ENCODE measurements at places on chromosomes 4 and X.
A peak's percentile ranks its signal among the peaks of the same experiment; 100 is the strongest.

DNA sequence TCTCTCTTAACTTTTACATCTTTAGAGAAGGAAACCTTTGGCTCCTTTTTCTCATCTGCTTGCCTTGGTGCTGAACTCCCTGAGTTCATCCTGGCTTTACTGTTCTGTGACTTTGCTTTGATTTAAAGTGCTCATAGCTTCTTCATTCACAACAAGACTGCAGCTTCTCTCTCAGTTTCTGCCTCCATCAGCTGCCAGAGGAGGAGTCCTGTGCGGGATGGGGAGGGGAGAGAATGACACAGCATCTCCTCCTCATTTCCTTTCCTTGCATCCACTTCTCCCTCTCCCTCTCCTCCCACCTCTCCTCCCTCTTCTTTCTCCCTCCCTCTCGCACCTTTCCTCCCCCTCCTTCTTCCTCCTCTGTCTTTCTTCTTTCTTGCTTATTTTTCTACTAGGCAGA lies 42.0 kb downstream of the CBLL2 start:
- DNase-seq: no peak

DNA sequence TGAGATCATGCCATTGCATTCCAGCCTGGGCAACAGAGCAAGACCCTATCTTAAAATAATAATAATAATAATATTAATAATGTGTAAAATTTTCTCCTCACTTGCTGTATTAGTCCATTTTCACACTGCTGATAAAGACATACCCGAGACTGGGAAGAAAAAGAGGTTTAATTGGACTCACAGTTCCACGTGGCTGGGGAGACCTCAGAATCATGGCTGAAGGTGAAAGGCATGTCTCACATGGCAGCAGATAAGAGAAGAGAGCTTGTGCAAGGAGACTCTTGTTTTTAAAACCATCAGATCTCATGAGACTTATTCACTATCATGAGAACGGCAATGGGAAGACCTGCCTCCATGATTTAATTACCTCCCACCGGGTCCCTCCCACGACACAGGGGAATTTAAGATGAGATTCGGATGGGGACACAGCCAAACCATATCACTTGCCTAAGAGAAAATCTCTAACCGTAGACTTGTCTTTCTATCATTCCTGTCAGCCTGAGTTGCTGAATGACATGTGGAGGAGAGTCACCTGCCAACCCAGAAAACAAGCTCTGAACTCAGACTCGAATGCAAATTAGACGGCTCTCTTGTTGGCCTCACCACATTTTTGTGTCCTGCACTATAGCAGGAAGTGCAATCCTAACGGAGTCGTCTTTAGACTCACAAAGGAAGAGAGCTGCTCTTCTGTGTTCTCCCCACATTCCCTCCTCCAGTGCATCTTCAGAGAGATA lies 51.9 kb upstream of the DCTD start:
- no peak for DNase-seq

DNA sequence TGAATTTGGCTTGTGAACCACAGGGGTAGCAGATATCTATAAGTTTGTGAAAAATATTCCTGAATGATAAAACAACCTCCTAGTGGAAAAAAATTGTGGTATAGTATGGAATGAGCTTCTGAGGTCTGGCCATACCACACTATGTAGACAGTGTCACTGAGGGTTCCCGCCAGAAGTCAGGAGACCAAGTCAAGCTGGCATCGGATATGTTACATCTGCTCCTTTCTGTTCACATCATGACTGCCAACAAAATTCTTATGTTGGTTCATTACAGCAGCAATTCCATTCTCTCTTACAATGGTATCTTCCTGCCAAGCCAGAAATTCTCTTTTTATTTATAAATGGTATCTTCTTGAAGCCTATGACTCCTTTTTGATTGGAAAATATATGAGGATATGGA lies 273.0 kb downstream of the PPP3CA start:
- no peak for DNase-seq

GRCh38 chr4:48228949-48229348 lies 40.7 kb downstream of the TEC start:
- no peak for DNase-seq

DNA sequence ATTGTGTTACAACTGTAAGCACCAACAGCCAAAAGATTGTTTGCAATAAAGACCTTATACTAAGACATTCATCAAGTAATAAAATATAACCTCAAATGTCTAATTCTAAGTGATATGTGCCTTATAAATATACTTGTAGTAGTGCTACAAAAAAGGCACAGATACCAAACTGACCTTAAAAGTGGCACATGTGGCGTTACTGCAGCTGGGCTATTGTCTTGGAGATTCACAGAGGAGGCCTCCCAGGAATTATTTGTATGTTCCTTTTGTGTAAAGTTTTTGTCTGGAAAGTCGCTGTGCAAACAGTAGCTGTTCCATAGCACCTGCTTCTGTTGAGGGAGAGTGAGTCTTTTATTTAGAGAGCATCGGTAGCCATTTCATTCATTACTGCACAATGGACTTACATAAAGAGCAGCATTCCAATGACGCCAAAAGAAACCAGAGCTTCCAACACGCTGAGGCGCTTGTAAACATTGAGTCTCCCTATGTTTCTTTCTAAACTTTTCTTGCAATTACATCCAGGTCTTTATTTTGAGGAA lies 143.7 kb downstream of the RPA4 start:
- peak; percentile 94 for DNase-seq

- no peak for DNase-seq
Measured at GRCh38 chrX:152445926-152446325, 5.2 kb downstream of the GABRA3 start.

GRCh38 chr4:172601195-172601594 lies 567.4 kb upstream of the GALNT7 start:
- peak; percentile 2 for DNase-seq

DNA sequence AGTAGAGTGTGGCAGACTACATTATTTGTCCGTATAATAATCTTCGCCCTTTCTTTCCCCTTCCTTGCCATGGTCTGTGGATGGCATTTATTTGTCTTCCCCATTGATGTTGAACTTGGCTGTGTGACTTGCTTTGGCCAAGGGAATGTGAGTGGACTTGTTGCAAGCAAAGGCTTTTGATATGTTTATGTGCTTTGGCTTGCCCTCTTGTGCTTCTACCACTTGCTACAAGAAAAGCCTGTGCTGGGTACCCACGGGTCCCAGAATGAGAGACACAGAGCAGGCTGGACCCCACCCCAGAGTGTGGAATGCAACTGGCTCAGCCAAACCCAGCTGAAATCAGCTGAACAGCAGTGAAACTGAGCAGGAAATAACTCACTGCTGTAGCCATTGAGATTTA lies 63.0 kb downstream of the FAM184B start:
- DNase-seq: no peak

- no peak for DNase-seq
Measured at GRCh38 chrX:111443946-111444345, 32.0 kb upstream of the DCX start.

DNA sequence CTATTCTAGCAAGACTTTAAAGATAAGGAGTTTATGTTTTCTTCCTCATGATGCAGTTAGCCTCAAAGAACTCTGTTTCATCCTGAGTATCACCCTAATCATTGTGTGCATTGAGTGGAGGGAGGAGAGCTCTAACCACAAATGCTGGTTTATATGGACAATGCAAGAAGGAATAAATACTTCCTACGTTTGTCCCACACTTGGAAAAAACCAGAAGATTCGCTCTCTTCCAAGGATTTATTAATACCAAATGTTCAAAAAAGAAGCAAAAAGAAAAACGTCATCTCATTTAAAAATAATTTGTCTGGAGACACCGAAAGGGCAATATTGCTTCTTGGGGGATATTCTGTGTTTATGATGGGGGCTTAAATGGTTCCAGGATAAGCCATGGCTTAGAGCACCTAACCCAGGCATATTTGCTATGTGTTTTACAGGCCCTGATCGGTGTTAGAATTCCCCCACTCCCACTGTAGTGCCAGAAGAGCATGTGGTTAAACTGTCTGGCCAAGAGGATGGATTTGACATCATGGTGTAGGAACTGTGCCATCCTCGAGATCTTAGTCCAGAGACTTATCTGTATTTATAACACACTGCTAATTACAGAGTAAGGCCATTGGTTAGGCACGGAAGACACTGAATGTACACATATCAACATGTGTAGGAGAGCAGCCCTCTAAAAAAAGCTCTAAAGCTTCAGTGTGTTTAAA lies 227.2 kb downstream of the ANK2 start:
- DNase-seq: no peak

GRCh38 chr4:138178566-138178965 lies 63.6 kb downstream of the SLC7A11 start:
- DNase-seq: no peak

DNA sequence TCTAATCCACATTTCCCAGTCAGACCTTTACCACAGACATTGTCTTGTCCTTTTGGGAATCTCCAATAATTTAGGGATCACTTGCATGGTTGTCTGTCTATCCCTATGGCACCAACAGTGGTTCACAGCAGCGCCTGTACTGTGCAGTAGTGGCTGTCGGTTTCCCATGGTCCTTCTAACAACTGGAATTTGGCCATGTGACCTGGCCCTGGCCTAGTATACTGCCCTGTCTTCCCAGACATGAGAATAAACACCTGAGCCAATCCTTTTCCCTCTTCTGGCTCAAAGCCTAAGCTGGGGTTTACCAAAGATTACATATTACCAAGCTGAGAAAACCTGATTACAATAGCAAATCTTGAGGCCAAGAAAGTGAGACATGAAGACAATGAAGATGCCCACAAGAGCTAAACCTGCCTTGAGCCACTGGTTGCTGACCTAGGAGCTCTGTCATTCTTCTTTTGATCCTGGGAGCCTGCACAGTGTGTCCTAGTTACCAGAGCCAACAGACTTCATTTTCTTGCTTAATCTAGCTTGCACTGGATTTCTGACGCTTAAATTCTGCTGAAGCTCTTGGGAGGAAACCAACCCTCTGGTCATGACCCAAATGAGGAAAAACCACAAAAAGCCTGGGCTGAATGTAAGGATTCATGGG lies 92.1 kb downstream of the SCD5 start:
- no peak for DNase-seq
